ENCODE measurements at places on chromosomes 2 and 18.

- DNase-seq, result no peak
Measured at GRCh38 chr2:214713080-214713830, 96.2 kb downstream of the BARD1 start.

- no peak for DNase-seq
Measured at GRCh38 chr2:144948205-144948855, 428.4 kb upstream of the ZEB2 start.

DNA sequence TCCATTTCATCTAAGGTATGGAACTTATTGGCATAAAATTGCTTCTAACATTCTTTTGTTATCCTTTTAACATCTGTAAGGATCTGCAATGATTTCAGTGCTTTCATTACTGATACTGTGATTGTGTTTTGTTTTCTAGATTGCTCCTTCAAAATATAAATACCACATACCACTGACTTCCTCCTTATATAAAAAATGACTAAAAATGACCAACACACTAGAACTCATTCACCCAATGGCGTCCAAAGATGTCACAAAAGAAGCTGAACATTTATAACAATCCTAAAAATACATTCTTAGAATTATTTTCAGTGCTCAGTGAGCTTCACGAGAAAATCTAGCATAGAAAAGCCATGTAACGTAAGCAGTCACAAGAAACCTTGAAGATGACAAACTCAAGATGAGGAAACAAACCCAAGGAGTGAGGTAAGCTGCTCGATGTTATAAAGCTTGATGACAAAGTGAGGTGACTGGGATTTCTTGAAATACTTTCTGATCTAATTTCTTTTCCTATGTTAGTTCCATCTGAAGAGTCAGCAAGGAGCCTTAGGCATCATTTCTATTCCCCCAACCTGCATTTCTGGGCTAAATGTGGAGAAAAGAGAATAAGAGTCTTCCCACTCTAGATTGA, 42.6 kb downstream of the PNO1 start:
- DNase-seq, result peak; percentile 34

- no peak for DNase-seq
Measured at GRCh38 chr2:64284751-64285150, 140.5 kb upstream of the PELI1 start.

- DNase-seq, result no peak
Measured at GRCh38 chr18:8300751-8301410, 308.4 kb upstream of the RAB12 start.

DNA sequence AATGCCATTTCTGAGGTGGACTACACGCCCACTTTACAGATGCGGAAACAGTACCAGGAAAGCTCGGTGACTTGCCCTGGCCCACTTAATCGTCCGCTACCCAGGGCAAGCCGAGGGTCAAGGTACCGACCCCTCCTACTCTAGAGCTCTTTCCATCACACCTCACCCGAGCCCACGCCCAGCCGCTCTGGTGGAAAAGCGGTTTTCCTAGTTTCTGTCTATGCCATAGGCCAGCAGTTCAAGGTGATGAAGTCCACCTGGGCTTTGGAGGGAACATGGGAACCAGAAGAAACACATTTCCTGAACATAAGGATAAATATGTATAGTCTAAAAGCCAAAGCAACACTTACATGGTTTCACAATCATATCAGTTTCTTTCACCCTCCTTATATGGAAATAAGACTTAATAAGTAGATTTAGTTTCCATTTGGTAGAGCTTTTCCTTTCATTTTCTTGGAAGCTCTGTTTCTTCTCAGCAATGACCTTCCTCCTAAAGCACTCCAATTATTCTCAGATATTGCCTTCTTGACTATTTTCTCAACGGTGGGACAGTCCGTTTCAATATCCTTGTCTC, 567 bp downstream of the VWA3B start:
- DNase-seq, result peak; percentile 18

- DNase-seq, result no peak
Measured at GRCh38 chr18:62621546-62621945, 93.8 kb upstream of the PHLPP1 start.

DNA sequence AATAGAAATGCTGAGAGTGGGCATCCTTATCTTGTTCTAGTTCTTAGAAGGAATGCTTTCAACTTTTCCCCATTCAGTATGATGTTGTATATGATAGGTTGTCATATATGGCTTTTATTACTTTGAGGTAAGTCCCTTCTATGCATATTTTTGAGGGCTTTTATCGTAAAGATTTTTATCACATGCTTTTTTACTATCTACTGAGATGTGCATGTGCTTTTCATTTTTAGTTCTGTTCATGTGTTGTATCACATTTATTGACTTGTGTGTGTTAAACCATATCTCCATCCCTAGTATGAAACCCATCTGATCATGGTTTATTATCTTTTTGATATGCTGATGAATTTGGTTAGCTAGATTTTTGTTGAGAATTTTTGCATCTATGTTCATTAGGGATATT, 1008.8 kb downstream of the CNTNAP5 start:
- no peak for DNase-seq

- DNase-seq, result peak; percentile 46
Measured at GRCh38 chr2:218368621-218369153, 12.0 kb downstream of the CATIP start.
